ENCODE measurements at places on chromosomes 12 and 14.

- DNase-seq: peak; percentile 39
These were observed 2.6 kb upstream of the HAL start for GRCh38 chr12:95998611-95999286.

DNA sequence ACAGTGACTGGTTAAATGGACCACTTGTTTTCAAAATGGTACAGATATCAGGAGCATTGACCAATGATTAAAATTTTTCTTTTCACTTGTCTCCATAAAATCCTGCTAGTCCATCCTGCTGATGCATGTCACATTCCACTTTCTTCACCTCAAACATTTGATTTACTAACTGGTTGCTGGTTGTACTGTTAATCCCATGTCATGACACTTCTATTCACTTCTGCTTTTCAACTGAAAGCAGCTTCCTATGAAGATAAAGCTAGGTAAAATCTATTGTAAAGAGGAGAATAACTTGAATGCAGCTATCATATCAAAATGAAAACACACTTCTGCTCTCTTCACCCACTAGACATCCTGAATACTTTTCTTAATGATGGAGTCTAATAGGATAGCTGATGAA, 149.6 kb upstream of the OTX2 start:
- no peak for DNase-seq

- DNase-seq: peak; percentile 53
These were observed 5.0 kb downstream of the HNRNPC start for GRCh38 chr14:21264025-21264801.

DNA sequence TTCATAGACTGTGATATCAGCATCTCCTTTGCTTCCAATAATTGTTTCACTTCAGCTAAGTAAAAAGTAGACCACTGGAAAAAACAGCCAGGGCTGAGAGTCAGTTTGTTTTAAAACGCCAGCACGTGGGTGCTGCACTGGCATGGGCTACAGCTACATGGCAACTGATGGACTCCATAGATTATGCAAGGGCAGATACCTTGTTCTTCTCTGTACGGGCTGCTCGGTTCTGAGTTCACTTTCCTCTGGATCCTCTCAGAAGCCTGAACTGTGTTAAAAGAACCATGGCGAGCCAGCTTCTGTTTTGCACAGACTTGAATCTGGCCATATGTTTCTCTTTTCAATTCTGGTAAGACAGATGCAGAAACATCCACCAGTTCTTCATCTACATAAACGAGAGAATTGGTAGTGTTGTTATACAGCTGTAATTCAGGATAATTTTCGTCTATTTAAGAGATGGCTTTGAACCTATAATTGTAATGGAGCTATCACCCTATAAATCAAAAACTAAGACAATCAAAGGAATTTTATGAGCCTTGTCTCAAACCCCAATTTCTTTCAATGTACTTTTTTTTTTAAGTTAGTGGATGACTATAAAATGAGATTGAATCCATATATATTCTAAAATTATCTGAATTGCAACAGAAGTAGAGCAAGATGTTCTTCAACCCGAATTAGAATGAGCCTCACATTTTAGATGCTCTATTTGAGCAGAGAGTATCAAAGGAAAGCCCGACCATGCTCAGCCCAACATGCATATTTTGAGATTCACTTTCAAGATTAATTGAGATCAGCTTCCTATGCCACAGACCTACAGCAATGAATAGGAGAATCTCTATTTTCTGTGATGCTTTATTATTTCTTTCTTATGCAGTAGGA, 31.5 kb downstream of the E2F7 start:
- DNase-seq: no peak

DNA sequence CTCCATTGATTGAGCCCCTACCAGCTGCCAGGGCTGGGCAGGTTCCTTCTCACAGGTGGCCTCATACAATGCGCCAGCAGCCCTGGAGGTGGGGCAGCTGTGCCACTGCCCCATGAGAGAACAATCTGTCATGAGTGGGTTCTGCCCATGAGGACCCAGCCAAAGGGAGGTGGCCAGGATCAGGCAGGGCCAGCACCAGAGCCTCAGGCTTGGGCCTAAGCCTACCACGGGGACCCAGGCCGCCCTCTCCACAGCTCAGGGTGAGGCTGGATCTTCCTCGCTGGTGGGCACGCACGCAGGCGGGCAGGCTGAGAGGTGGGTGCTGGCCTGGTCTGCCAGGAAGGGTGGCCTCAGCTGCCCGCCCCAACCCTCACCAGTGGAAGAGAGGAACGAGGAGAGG, 110.7 kb downstream of the KIF26A start:
- no peak for DNase-seq

GRCh38 chr14:99773521-99774497, 19.4 kb upstream of the EML1 start:
- DNase-seq: no peak

DNA sequence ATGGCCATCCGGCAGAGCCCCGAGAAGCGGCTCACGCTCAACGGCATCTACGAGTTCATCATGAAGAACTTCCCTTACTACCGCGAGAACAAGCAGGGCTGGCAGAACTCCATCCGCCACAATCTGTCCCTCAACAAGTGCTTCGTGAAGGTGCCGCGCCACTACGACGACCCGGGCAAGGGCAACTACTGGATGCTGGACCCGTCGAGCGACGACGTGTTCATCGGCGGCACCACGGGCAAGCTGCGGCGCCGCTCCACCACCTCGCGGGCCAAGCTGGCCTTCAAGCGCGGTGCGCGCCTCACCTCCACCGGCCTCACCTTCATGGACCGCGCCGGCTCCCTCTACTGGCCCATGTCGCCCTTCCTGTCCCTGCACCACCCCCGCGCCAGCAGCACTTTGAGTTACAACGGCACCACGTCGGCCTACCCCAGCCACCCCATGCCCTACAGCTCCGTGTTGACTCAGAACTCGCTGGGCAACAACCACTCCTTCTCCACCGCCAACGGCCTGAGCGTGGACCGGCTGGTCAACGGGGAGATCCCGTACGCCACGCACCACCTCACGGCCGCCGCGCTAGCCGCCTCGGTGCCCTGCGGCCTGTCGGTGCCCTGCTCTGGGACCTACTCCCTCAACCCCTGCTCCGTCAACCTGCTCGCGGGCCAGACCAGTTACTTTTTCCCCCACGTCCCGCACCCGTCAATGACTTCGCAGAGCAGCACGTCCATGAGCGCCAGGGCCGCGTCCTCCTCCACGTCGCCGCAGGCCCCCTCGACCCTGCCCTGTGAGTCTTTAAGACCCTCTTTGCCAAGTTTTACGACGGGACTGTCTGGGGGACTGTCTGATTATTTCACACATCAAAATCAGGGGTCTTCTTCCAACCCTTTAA, 1.5 kb downstream of the FOXG1 start:
- no peak for DNase-seq

DNA sequence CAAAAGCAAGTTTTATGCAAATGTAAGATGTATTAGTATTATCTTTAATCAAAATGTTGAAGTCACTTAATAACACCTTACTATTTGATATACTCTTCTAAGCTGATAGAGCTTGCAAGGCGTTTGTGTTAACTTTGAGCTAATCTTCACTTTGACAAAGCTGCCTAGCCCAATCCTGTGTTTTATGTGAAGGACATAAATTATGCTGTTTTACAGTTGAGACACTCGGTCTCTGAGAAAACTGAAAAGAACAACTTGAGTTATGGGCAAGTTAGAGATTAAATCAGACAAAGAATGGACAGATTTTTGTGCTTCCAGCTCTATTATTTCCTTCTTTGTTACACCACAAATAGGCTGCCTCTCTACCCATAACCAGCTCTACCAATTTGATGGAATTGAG, 42.0 kb upstream of the DAAM1 start:
- no peak for DNase-seq

GRCh38 chr12:104788840-104789271, 169.2 kb downstream of the SLC41A2 start:
- DNase-seq: no peak

DNA sequence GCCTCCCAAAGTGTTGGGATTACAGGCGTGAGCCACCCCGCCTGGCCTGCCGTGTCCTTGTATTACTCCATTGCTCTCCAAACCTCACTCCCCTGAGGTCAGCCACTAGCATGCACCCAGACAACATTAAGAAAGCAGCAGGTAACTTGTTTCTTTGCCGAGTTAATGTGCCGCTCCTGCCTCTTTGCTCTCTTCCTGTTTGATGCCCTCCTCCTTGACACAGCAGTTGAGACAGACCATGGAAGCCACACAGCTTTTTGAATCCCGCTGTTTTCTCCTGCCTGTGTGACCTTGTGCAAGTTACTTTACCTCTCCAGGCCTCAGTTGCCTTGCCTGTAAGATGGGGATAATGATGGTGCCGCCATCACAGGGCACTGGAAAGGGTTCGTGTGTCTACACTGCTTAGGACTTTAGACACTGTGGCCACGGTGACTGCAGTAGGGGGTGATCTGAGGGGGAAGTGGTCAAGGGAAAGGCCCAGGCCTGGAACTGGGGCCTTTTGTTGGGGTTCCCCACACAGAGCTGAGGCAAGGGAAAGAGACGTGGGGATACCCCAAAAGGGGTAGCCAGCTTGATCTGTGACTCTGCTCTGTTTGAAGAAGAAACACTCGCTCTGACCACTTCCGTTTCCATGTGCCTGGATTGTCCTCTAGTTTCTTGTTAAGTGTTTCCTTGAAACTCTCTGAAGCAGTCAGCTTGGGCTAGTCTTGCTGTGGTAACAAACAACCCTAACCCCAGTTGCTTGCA, 69.3 kb downstream of the RIN3 start:
- DNase-seq: no peak

- DNase-seq: no peak
These were observed 258.0 kb upstream of the PLEKHG7 start for GRCh38 chr12:92444763-92445162.

- DNase-seq: no peak
These were observed 7.9 kb upstream of the C1RL start for GRCh38 chr12:7116916-7117315.

GRCh38 chr12:3725388-3726115, 27.4 kb downstream of the CRACR2A start:
- no peak for DNase-seq

DNA sequence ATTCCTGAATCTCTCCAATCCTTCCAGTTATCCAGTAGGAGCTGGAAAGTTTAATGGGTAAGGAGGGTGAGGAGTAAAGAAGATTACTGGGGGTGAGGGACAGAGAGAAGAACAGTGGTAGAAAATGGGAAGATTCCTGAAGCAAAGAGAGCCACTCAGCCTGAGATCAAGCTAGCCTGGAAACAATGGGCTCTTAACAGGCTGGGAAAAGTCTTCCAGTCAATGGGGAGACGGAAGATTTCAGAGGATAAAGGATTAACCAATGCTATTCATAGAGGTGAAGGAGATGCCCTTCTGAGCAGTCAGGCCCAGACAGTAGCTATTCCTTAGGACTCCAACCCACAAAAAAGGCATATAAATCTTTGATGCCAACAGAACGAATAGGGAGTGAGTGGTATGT, 14.8 kb downstream of the GDF11 start:
- DNase-seq: no peak

GRCh38 chr14:92413379-92413778, 90.4 kb downstream of the SLC24A4 start:
- DNase-seq: no peak

GRCh38 chr14:54440037-54440436, 1.1 kb downstream of the CNIH1 start:
- no peak for DNase-seq

GRCh38 chr12:115144425-115144824, 460.4 kb upstream of the TBX3 start:
- DNase-seq: no peak

DNA sequence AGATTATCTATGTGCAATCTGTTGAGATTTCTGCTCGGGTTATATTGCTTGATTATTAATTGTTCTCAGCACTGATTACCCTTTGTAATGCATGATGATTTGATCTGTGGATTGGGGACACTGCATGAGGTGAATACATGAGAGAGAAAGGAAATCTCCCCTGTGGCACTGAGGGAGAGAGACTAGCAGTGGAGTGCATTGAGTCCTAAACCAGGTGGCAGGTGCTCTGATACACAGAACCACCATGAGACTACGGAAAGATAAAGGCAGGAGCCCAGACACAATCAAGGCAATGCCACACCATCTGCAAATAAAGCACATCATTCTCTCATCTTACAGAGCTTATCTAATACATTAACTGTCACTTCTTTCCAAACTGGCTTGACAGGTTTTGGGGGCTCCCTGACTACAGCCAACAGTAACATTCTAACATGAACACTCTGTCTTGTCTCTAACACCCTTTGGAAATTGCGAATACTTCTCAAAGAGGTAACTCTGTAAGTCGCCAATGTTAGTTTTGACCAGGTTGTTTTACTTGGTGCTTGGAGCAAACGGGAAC, 37.6 kb upstream of the TSPAN8 start:
- DNase-seq: no peak

GRCh38 chr14:95113476-95113875, 43.9 kb downstream of the DICER1 start:
- DNase-seq: no peak

GRCh38 chr14:96130854-96131253, 73.8 kb upstream of the BDKRB2 start:
- no peak for DNase-seq

GRCh38 chr12:87047691-87048090, 791.5 kb upstream of the MGAT4C start:
- DNase-seq: no peak

DNA sequence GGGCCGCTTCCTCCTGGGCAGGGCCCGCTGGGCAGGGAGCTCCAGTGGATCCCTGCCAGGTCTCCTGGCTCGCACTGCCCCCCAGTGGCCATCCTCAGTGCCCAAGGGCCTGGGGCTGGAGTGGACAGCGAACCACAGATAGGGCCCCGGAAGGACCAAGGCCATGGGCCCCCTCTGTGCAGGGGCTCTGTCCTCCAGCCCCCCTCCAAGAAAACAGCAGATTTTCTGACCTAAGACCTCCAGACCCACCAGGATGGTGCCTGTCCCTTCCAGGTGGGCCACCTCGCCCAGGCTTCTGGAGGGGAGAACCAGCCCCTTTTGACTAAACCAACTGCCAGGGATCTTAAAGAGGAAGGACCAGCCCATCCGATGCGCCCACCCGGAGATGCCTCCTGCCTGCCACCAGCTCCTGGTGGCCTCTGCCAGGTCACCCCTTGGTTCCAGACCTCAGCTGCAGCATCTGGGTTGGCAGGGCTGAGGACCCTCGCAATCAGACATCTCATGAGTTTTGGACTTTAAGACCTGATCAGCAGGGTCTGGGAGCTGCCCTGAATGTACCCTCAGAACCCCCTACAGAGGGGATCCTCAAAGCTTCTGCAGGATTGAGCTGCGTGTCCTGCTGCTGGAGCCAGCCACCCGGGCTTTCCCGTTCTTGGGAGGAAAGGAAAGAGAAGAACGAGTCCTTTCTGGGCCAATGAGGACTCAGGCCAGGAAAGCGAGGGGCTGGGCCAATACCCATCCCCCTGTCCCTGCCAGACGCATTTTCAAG, 325.8 kb upstream of the DIO3 start:
- no peak for DNase-seq

- no peak for DNase-seq
These were observed 52.2 kb downstream of the GOLGA5 start for GRCh38 chr14:92846162-92846897.

- no peak for DNase-seq
These were observed 18.2 kb downstream of the RFX4 start for GRCh38 chr12:106601031-106601430.
